ENCODE measurements at places on chromosomes 1 and 21.

DNA sequence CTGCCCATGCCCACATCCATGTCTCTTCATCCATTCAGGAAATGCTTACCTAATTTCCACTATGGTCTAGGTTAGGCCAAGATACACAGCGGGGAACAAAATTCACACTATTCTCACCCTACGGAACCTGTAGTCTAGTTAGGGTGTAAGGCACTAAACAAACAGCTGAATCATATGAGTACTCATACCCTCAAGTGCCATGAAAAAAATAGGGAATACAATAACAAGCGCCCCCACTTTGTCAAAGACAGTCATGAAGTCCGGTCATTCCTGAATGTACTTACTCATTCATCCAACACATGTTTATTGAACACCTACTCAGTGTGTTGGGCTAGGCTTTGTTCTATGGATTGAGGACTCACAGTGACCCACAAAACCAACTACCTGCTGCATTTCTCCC lies 6.2 kb upstream of the FYB2 start:
- H3K36me3 ChIP-seq = no peaks in the 10 kb centered on the region
- no peak overlapping the region for H3K4me3 ChIP-seq
- no peaks in the 10 kb centered on the region for H3K4me1 ChIP-seq
- peaks cover 3% of the 10 kb centered on the region for H3K27me3 ChIP-seq

GRCh38 chr1:167713330-167714081 lies 8.3 kb upstream of the MPZL1 start:
- no peaks in the 10 kb centered on the region for H3K27me3 ChIP-seq
- H3K4me1 ChIP-seq = peaks cover 27% of the 10 kb centered on the region
- H3K36me3 ChIP-seq = no peaks in the 10 kb centered on the region
- DNase-seq = peak; percentile 25
- peak overlapping the region; percentile 99 for H3K27ac ChIP-seq
- peak overlapping the region; percentile 46 for H3K4me3 ChIP-seq

DNA sequence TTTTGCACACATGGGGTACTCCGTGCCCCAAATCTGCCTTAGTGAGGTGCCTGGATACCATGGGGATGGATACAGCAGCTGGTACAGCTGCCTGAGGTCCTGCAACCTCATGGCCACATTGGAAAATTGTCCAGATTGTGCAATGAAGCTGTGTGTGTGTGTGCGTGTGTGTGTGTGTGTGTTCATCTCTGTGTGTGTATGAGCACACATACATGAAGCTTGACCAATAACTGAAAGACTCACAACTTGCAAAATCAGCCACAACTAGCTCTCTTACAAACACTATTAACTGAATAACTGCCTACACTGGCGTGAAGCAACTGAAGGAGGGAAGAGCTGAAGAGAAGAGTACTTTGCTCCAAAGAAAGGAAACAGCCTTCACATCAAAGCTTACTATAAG lies 78.1 kb downstream of the ERG start:
- H3K4me3 ChIP-seq = no peak overlapping the region
- no peaks in the 10 kb centered on the region for H3K36me3 ChIP-seq

GRCh38 chr1:241235256-241235897 lies 121.6 kb downstream of the RGS7 start:
- no peak for DNase-seq
- no peak overlapping the region for H3K27ac ChIP-seq
- H3K4me1 ChIP-seq = no peaks in the 10 kb centered on the region
- no peaks in the 10 kb centered on the region for H3K27me3 ChIP-seq
- H3K4me3 ChIP-seq = no peak overlapping the region

DNA sequence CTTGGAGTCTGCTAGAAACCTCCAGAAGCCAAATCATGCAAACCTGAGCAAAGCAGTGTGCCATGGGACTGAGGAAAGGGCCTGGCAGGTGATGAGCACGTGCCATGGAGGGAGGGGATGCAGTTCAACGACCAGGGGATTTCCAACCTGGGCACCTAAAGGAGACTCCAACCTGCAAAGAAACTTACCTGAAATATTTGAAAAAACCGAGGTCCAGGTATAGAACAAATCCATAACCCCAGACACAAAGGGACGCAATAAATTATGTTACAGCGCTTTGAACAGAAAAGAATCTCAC lies 8.9 kb downstream of the UBASH3A start:
- DNase-seq = no peak
- H3K4me1 ChIP-seq = peaks cover 23% of the 10 kb centered on the region
- peaks cover 97% of the 10 kb centered on the region for H3K36me3 ChIP-seq
- no peaks in the 10 kb centered on the region for H3K27me3 ChIP-seq

- H3K27me3 ChIP-seq = no peaks in the 10 kb centered on the region
- DNase-seq = no peak
- H3K36me3 ChIP-seq = no peaks in the 10 kb centered on the region
- no peaks in the 10 kb centered on the region for H3K4me1 ChIP-seq
- H3K27ac ChIP-seq = no peak overlapping the region
Measured at GRCh38 chr1:200751717-200752116, 13.0 kb downstream of the CAMSAP2 start.

DNA sequence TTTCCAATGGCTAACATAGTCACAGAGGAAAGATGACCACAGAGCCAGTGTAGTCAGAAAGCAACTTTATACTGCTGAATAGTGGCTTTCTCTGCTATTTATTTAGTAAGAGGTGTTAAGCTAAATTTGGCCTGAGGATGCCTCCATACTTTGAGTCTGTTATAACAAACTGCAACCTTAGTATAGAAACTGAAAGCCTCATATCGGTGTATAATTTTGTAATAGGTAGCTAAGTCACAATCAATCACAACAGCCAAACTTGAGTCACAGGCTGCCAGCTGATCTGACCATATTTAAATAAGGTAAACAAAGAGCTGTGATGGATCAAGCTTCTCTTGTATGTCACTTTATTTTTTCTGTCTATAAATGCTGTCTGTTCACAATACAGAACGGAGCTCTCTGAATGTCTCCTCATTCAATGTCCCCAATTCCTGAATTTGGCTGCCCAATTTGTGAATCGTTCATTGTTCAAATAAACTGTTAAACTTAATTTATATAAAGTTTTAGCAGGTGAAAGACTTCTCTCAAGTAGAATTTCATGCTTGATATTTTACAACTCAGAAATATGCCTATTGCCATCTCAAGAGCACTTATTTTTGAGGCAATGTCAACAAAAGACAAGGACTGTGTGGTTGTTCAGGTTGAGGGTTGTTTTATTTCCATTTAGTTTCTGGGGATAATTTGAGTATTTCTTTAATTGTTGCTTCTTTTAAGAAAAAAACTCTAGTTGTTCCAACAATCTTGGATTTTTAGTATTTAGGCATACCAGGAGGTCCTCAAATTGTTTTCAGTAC lies 339.7 kb upstream of the B3GALT2 start:
- H3K27me3 ChIP-seq = no peaks in the 10 kb centered on the region
- no peaks in the 10 kb centered on the region for H3K4me1 ChIP-seq
- no peaks in the 10 kb centered on the region for H3K36me3 ChIP-seq
- H3K4me3 ChIP-seq = no peak overlapping the region
- no peak overlapping the region for H3K27ac ChIP-seq

DNA sequence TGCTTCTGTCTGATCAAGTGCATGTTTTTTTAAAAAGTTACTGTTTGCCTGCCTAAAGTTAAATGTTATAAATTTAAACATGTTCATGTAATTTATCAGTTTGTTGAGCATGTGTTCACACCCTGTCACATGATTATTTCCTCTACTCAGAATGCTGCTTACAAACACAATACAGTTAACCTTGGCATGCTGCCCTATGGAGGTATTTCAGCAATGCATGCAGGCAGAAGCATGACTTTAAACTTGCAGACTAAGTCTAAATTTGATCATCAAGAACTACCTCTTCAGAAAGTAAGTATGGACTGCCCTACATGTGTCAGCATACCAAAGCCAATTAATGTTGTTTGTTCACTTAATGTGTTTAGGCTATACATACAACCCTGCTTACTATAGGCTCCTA lies 161.6 kb downstream of the LRRC40 start:
- DNase-seq = no peak
- H3K36me3 ChIP-seq = no peaks in the 10 kb centered on the region
- no peaks in the 10 kb centered on the region for H3K4me1 ChIP-seq
- H3K4me3 ChIP-seq = no peak overlapping the region
- H3K27ac ChIP-seq = no peak overlapping the region
- no peaks in the 10 kb centered on the region for H3K27me3 ChIP-seq

- H3K36me3 ChIP-seq = no peaks in the 10 kb centered on the region
- DNase-seq = no peak
- H3K27me3 ChIP-seq = peaks cover 21% of the 10 kb centered on the region
- no peaks in the 10 kb centered on the region for H3K4me1 ChIP-seq
- H3K27ac ChIP-seq = no peak overlapping the region
Measured at GRCh38 chr1:156931974-156932710, 11.7 kb downstream of the LRRC71 start.

DNA sequence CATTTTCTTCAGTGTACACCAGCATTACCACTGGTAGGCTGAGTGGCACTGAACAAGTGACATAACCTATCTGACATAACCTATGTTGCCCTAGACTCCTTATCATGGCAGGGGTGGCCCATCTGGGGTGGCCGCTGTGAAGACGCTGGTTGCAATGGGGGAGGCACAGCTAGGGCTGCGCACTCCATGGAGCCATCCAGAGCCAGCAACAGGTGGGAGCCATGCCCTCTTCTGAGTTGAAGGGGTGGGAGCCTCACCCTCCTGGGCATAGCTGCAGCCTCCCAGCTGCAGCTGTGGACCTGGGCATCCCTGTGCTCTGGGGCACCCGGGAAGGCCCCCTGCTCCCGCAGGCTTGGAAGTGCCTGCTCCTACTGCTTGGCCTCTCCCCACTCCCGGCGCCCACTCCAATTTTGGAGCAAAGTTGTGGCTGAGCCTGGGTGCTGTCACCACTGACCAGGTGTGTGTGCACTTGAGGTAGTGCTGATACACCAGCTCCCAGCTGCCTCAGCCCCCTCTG lies 52.4 kb upstream of the NTPCR start:
- H3K27ac ChIP-seq = no peak overlapping the region
- no peak for DNase-seq
- H3K27me3 ChIP-seq = no peaks in the 10 kb centered on the region
- no peaks in the 10 kb centered on the region for H3K36me3 ChIP-seq
- H3K4me3 ChIP-seq = no peak overlapping the region

GRCh38 chr1:231612393-231613089 lies 14.0 kb upstream of the DISC1 start:
- H3K27me3 ChIP-seq = no peaks in the 10 kb centered on the region
- no peak overlapping the region for H3K4me3 ChIP-seq
- H3K36me3 ChIP-seq = no peaks in the 10 kb centered on the region
- H3K27ac ChIP-seq = peak overlapping the region; percentile 84

DNA sequence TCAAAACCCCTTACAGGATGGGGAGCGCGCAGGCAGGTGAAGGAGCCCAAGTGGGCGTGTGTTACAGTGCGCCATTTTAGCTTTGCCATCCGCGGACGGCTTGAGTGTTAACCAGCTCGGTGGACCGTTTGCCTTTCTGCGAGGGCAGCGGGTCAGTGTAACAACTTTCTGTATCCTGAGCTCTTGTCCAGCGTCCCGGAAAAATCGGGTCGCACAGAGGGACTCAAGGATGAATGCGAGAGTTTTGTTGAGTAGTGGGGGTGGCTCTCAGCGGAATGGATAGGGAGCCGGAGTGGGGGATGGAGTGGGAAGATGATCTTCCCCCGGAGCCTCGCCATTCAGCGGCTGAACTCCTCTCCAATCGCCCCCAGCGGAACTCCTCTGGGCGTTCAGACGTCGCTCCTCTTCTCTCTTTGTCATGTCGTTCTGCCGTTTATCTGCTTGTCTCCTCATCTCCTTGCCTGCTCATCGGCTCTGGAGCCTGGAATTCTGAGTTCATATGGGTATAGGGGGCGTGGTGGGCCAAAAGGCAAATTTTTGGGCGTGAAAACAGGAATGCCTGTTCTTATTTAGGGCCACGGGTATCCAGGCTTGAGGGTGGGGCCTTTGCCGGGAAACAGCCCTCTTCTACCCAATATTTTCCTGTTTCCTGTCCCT lies 295.4 kb downstream of the CTH start:
- H3K4me1 ChIP-seq = no peaks in the 10 kb centered on the region
- H3K27ac ChIP-seq = no peak overlapping the region
- H3K27me3 ChIP-seq = no peaks in the 10 kb centered on the region
- no peak overlapping the region for H3K4me3 ChIP-seq
- DNase-seq = no peak

DNA sequence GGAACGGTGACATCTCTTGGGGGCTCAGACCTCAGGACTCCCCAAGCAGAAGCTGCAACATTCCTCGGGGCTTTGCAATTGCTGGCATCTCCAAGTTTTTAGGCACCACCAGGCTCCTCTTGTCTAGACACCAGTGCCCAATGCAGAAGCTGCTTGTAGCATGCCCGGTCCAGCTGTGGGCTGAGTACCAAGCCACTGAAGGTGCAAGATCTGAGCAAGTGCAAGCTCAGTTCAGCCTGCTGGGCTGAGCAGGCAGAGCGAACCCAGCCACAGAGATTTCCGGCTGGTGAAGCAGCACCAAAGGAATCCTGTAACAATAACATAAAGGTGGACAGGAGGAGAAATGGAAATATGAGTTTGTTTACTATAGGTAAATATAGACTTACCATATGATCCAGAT lies 995.4 kb upstream of the B3GALT2 start:
- H3K27ac ChIP-seq = no peak overlapping the region
- no peaks in the 10 kb centered on the region for H3K36me3 ChIP-seq
- no peaks in the 10 kb centered on the region for H3K4me1 ChIP-seq
- H3K27me3 ChIP-seq = no peaks in the 10 kb centered on the region
- H3K4me3 ChIP-seq = no peak overlapping the region

Measured in DND-41 (cell line).